ENCODE measurements at places on chromosomes 1 and 21. TPM values are rescaled to one million over a fixed set of nuclear protein-coding genes. Genes with fewer than 3 reads are reported as not detected.
A peak's percentile ranks its signal among the peaks of the same experiment; 100 is the strongest.

- DNase-seq = no peak
These were observed 4.9 kb downstream of the MOB3C start for GRCh38 chr1:46611691-46612221.

- no peak for DNase-seq
These were observed 64.0 kb downstream of the DHRS3 start for GRCh38 chr1:12553963-12554362.

- peak; percentile 21 for DNase-seq
These were observed 20.9 kb downstream of the URB1 start for GRCh38 chr21:32371913-32372314.

DNA sequence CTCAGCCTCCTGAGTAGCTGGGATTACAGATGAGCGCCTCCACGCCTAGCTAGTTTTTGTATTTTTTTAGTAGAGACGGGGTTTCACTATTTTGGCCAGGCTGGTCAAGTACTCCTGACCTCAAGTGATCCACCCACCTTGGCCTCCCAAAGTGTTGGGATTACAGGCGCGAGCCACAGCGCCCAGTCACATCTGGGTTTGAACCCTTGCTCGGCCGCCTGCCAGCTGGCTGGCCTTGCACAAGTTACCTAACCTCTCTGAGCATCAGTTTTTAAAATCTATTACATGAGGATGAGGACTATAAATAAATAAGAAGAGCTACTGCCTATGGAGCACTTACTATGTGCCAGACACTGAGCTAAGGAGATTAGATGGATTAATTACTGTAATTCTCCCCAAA lies 17.7 kb upstream of the PADI2 start:
- DNase-seq = no peak

DNA sequence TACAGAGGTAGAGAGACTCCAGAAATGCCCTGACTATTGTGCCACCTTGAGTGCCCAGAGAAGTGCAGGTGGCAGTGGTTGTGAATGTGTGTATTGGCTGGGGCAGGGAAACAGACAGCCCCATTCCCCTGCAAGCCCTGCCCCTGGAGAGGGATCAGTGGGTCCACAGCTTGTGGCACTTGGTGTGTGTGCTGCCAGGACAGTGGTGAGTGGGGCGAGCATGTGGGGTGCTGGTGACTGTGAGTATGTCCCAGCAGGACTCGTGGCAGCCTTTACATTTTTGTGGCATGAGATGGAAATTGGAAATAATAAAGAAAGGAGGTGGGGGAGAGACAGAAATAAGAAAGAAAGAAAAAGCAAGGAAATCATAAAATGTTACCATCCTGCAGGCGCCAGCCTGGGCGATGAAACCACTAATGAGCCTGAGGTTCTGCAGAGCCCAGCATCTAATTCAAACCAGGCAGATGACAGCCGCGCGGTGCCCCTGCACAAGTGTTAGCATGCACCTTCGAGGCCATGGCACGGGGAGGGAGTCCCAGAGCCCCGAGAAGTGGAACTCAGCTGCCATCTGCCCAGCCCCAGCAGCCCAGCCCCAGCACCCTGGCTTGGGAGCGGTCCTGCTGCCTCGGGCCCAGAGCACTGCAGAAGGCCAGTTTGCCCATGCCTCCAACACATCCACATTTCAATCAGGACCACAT lies 49.1 kb upstream of the ZBTB40 start:
- DNase-seq = no peak

DNA sequence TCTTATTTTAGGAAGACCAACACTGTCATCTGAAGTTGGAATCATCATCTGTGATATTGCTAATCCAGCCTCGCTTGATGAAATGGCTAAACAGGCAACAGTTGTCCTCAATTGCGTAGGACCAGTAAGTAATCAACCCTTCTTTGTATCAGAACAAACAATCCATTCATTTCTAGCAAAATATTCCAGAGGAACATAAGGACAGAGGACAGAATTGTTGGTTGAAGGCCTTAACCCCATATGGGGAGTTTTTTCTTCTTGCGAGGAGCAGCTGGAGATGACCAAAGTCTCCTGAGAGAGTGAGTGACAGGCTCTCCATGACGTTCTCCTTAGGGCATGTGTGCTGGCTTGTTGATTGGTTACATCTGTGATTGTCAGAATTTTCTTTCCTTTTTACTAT lies 2.7 kb downstream of the SCCPDH start:
- no peak for DNase-seq

DNA sequence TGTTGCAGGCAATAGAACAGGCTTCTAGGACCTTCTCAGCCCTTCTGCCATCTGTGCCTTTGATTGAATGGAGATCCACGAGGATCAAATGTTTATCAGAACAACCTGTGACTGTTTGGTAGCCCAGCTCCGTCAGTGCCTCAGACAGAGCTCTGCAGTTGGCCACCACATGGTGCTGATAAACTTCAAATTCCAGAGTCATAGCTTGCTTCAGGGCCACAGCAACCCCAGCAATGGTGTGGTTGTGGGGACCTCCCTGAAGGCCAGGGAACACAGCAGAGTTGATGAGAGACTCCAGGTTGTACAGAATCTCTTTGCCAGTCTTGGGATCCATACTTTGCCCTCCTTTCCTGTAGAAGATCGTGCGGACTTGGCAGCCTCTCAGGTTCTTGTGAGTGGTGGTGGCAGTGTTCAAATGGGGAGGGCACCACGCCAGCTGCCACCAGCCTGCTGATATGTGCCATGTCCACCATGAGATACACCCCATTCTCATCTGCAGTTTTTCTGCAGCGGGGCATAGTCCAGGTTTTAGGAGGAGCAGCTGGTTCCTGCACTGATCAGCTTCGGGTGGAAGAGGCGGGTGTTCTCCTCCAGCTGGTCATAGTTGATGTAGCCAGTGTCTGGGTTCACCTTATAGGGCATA lies 82.9 kb upstream of the ARTN start:
- no peak for DNase-seq

DNA sequence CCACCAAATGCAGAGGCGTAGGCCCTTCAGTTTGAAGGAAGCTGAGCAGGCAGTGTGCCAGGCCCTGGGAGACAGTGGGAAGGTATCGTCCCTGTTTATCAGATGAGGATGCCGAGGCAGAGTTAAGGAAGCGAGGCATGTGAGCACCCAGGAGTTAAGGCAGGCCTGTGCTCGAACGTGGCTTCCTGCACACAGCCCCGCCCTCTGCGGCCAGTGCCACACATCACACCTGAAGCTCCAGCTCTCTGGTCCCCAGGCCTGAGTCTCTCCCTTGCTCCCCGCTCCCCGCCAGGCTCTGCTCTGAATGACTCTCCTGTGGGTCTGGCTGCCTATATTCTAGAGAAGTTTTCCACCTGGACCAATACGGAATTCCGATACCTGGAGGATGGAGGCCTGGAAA lies 32.1 kb downstream of the EPHX1 start:
- no peak for DNase-seq

- DNase-seq = no peak
These were observed 89.0 kb upstream of the MACF1 start for GRCh38 chr1:39115271-39116110.

GRCh38 chr1:248825136-248825535 lies 579 bp downstream of the SH3BP5L start:
- DNase-seq = no peak

GRCh38 chr1:57424231-57425027 lies 569 bp upstream of the DAB1 start:
- peak; percentile 53 for DNase-seq

- no peak for DNase-seq
These were observed 198.4 kb downstream of the SLC45A1 start for GRCh38 chr1:8516278-8516777.

DNA sequence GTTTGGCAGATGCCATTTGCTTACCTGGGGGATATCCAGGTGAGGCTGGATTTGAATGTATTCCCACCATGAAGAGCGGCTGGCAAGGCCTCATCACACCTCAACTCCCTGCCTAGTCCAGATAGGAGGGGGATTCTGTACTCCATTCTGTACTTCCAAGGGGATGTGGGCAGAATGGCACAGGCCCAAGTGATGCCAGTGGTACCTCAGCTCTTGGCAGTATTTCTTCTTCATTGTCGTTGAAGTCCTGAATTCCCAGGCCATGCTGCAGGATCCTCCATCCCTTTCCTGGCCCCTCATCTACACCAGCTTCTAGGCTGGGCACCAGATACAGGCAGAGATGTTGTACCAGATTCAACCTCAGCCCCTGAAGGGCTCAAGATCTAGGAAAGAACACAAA lies 47.9 kb downstream of the KLHDC7A start:
- no peak for DNase-seq

- DNase-seq = no peak
These were observed 143.9 kb downstream of the PHTF1 start for GRCh38 chr1:113615425-113615824.

GRCh38 chr1:79380078-79380477 lies 373.5 kb upstream of the ADGRL4 start:
- DNase-seq = no peak

DNA sequence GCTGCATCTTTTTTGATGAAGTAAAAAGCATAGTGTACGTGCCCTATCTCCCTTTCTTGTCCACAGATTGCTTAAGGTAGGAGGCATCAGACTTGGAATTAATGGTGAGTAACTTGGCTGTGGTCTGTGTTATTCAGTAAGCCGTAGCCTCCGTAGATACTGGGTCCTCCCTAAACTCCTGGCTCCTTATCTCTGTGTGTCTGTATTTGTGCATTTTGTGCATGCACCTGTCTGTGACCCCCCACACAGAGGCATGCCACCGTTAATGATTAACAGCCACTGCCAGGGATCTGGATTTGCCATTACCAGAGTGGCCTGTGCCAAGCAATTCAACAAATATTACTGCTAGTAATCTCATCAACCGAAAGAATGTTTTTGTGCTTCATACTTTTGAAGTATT lies 31.9 kb downstream of the MAP3K21 start:
- no peak for DNase-seq

DNA sequence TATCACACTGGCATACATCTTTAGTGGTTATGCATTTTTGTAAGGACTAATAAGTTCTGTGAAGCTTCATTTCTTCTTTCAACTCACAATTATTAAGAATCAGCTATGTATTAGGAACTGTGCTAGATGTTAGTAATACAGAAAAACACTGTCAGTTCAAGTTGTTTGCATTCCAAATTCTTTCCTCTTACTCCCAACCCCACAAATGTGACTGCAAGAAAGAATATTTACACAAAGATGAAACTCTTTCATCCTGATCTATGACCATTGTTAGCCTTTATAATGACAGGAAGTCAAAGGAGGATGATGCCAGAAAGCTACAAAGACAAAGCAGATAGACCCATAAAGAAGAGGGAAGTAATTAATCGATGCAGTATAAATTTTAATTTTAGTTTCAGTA lies 21.0 kb upstream of the GADD45A start:
- no peak for DNase-seq

DNA sequence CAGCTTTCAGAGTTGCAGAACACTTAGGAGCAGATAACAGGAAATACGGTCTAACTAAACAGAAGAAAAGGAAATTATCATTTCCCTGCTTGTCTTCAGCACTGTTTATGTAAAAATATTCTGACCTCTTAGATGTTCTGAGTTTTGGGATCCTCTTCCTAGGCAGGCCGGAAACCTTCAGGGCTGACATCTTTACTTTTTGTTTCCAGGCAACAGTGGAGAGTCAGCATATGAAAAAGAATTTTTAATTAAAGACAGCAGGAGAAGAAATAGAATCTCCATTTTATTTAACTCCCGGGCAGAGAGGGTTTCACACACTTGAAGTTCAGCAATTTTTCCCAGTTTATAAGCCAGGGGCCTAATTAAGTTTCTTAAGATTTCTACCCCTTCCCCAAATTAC lies 5.1 kb upstream of the RIPPLY3 start:
- no peak for DNase-seq

- no peak for DNase-seq
These were observed 1.9 kb downstream of the PLCH2 start for GRCh38 chr1:2477791-2478499.

DNA sequence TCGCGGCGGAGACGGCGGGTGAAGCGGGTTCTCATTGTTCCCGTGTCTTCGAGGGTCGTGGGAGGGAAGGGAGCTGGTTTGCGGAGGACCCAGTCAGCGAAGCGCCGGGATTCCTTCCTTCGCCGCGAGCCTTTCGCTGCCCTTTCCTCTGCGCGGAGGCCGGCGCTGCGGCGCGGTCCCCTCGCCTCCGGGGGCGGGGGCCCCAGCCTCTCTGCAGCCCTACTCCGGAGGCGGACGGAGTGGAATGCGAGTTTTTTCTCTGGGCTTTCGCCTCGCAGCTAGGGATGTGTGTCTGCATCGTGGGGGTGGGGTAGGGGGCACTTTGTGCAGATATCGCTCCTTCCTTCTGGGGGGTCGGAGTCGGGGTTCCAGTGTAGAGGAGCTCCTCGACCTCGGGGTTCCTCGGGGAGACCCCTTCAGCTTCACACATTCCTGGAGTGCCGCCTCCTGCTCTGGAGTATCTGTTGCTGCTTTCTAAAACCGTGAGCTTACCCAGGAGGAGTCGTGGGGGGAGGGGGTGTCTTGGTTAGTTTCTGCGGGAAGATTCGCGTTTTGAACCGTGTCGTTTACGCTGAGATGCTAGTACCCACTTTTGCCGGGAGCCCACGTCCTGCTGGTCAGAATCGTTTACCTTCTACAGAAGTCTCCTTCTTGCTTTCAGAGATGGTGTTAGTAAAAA lies 595 bp downstream of the RNF2 start:
- DNase-seq = peak; percentile 16

DNA sequence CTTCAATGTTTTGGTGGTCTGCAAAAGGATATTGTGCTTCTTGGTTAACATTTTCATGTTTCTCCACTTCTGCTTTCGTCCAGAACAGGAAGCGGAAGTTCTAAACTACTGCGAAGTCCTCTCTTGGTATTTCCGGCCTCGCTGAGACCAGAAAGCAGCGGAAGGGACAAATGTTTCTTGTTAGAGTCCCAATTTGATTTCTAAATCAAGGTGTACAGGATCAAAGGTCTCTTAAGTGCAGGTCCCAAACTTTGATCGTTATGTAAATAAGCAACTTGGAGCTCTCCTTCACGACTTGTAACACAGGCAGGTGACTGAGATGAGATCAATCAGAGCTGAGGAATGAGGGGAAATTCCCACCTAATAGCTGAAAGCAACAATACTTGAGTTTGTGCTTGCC lies 40.1 kb upstream of the HMCN1 start:
- no peak for DNase-seq

The CTTNBP2NL gene
- 12.1 TPM for total RNA-seq

The IGSF8 gene
- total RNA-seq = 20.3 TPM

The LGR6 gene
- 1.3 TPM for total RNA-seq

The PADI2 gene
- 0.62 TPM for total RNA-seq

The ERICH3 gene
- total RNA-seq = not detected

The MYCL gene
- total RNA-seq = 0.67 TPM

The DEPDC1 gene
- 0.22 TPM for total RNA-seq

The OPN3 gene
- 3.3 TPM for total RNA-seq

The MPZ gene
- total RNA-seq = 1.1 TPM

The SHISAL2A gene
- not detected for total RNA-seq

Data from heart right ventricle (tissue), 16 donors.